ENCODE measurements at places on chromosomes 1 and 21.

- no peak for DNase-seq
Measured at GRCh38 chr1:164733070-164733469, 174.1 kb downstream of the PBX1 start.

DNA sequence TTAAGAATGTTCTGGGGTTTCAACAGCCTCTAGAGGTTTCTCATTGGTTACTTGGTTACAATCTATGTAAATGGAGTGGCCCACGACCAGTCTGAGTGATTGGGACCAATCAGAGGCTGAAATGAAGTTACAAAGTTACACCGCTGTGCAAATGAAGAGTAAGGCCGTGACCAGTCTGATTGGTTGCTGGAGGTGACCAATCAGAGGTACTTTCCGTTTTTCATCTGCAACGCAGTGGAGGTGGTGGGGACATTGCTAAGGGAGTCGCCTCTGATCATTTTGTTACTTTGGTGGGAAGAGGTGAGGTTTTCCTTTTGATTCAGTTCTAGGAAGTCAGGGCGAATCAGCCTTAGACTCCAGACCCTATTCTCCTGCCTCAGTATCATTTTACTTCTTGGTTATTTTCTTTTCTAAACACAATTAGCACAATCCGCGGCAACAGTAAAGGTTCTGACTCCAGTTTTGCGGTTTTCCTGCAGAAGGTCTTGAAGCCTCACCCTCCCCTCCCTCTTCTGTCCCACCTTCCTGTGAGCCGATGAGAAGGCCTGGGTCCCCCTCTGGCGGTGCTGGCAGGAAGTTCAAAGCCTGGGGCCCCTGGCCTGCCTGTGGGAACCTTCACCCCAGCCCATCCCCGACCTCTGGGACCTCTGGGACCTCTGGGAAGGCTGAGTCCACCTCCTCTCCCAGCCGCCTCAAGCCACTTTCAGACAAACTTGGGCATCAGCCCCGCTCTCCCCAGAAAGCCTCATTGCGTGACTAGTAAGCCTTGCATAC lies 38.7 kb upstream of the TTC34 start:
- peak; percentile 64 for DNase-seq

GRCh38 chr1:5661196-5662085 lies 330.8 kb downstream of the NPHP4 start:
- no peak for DNase-seq

- no peak for DNase-seq
Measured at GRCh38 chr1:24452922-24453485, 37.4 kb downstream of the NIPAL3 start.

GRCh38 chr1:202127836-202128622 lies 5.3 kb downstream of the GPR37L1 start:
- no peak for DNase-seq

DNA sequence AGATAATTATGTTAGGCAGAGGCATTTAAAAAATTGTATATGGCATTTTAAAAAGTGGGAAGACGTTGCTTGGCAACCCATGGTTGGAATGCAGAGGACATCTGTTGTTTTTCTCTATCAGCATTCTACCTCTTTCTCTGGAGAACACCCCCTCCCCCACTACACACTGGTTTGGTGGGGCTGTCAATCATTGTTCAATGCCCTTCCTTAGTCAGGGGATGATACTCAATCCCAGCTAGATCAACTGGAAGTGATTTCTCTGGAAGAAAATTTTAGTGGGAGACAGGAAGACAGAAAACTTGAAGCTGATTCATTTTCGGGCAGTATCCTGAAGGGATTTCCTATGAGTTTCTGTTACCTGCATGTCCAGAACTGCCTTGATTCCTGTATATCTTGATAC lies 35.7 kb upstream of the CAP1 start:
- no peak for DNase-seq

GRCh38 chr1:204084247-204084772 lies 11.4 kb downstream of the SOX13 start:
- no peak for DNase-seq

DNA sequence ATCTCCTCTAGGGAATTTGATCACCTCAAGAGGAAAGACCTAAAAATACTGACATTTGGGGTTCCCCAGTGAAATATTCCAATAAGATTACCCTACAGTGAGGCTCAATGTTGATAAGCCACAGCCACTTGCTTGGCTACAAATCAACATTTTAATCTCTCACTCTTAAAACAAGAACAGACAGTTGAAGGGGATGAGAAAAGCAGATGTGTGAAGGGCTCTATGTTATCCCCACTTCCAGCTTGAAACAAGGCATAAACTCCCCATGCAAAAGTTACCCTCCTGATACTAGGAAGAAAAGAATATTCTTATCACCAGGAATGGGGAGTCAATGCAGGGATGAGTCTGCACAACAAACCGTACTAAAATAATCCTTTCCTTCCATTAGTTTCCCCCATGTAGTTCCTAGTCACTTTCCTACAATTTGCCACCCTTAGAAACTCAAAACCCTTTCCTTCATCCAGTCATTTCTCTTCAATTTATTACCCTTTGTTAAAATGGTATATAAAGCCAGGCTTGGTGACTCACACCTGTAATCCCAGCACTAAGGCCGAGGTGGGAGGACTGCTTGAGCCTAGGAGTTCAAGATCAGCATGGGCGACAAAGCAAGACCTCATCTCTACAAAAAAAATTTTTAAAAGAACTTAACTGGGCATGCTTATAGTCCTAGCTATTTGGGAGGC lies 29.5 kb downstream of the LPGAT1 start:
- DNase-seq, result no peak

DNA sequence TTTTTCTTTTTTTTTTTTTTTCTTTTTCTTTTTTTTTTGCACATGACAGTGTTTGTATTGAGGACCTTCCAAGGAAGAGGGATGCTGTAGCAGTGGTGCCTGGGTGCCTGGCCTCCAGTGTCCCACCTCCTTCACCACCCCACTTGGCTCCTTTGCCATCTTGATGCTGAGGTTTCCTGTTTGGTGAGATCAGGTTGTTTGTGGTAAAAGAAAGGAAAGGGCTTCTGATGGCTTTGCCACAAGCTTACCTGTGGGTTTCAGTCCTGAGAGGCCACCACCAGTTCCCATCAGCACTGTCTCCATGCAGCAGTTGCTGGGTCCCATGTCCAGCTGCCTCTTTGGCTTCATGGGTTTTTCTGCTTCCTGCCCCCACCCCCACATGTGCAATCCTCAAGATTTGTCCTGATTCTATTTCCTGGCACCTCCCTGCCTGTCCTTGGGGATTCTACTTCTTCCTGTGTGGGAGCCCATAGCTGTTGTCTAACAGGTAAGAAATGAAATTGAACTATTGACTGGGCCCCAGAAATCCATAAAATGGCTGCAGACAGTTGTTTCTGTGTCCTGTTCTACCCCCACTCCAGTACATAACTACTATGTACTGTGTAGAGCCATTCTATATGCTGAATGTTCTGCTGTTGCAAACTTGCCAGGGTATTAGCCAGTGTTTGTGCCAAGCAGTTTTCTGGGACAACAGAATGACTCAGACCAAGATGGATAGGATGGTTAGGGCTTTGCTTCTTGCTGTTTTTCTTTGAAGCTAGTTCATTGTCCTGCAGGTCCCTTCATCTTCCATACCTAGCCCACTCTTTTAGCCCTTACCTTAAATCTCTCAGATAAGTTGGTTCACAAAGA lies 4.2 kb upstream of the CCDC28B start:
- DNase-seq, result no peak

- no peak for DNase-seq
Measured at GRCh38 chr21:45330075-45330781, 42.5 kb upstream of the POFUT2 start.

DNA sequence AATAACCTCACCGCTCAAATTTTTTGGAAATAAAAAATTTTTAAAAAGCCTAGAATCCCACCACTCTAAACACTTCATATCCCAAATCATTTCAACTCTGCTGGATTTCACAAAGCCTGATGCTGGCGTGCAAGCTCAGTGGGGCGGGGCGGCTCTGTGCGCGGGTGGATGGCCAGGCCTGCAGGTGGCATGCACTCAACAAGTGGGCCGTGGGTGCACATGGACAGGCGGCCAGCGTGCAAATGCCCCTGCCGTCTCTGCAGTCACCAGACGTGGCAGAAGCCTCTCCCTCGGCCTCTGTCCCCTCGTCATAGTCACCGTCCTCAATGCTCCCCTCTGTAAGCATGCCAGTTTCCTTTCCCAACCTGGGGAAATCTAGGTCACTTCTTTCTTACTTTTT lies 6.6 kb upstream of the PDE9A start:
- DNase-seq, result no peak

DNA sequence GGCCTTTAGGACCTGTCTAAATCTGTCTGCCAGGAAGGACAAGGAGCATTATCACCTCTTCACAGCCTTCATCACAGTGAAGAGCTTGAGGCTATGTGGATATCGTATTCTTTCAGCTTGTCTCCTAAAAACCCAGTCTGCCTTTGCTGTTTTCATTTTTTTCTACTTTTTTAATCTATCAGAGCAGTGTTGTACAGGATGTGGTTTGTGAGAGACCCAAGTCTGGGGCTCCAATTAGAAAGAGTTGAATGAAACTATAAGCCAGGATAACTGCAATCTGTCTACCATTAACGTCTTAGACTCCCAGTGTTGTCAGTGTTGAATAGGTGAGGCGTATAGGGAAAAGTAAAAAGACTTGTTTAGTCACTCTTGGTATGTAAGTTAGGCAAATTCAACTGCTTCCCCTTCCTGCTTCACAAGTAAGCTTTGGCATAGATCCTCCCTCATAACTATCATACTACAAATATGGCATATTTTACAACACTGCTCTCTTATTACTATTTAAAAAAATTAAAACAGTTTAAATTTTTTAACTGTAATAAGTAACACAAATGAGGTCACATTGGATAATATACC lies 1225.8 kb upstream of the PRMT6 start:
- DNase-seq, result no peak

DNA sequence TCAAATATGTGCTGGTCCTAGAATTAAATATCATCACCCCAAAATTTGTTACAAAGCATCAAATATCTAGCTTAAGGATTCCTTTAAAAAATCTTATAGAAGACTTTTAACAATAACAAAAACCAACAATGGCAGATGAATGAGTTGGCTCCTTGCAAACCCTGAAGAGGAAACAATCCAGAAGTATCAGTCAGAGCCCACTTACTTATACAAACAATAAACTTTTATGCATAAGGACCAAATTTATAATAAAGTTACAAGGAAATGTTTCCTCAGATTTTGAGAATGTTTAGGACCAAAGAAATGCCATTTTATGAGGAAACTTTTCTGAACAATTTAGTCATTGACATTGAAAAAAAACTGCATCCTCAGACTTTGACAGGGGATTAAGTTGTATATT lies 52.7 kb downstream of the LPAR3 start:
- DNase-seq, result no peak

DNA sequence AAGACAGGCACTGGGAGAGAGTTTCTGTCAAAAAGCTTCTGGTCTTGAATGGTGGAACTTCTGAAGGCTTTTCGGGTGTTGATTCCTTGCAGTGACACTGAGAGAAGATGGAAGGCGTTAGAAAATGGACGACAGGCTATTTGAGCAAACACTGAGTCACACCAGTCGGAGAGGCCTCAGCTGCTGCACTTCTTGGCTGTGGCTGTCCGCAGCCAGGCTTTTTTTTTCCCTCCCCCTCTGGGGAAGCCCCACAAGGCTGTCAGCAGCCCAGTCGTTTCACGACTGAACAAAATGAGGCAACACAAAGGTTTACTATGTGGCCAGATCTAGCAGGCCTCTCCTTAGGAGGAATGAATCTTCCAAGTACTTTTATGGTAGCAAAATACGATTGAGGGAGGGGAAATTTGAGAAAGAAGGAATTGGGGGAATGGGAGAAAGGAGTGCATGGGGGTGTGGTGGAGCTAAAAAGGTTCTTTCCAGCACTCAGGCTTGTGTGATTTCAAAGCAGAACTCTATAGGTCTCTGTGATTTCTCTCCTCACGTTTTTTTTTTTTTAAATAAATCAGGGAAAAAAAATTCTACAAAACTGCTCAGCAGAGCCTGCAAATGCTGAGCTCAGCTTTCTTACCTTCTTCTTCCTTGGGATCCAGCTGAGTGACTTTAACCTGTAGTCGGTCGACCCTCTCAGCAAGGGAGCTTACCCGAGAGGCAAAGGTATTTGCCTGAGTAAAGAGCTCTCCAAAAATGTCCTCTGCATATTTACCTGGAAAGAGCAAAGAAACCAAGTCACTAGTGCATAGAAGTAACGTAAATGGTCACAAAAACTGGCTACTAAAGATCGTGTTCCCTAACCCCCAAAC lies 26.1 kb downstream of the GPR3 start:
- no peak for DNase-seq

GRCh38 chr1:108570128-108570527 lies 10.2 kb downstream of the EEIG2 start:
- no peak for DNase-seq

GRCh38 chr1:89041721-89042120 lies 19.1 kb upstream of the GBP3 start:
- DNase-seq, result no peak

DNA sequence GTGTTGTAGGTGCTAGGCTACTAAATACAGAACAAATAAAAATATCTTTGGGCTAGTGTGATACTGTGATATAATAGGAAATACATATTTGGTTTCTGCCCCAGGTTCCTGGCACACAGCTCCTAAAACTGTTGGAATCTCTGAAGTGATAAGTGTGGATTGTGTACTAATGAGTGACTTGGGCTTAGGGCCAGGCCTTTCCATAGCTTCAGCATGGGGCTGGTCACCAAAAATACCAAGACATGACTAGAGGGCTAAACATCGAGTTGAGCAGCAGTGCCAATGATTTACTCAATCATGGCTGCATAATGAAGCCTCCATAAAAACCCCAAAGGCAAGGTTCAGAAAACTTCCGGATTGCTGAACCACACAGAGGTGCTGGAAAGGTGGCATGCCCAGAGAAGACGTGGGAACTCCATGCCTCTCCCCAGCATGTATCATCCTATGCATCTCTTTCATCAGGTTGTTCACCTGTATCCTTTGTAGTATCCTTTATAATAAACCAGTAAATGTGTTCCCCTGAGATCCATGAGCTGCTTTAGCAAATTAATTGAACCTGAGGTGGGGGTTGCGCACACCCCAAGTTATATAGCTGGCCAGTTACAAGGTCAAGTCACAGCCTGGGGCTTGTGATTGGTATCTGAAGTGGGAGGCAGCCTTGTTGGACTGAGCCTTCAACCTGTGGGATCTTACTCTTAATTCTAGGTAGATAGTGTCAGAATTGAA lies 51.6 kb downstream of the ZMYM4 start:
- DNase-seq, result no peak

DNA sequence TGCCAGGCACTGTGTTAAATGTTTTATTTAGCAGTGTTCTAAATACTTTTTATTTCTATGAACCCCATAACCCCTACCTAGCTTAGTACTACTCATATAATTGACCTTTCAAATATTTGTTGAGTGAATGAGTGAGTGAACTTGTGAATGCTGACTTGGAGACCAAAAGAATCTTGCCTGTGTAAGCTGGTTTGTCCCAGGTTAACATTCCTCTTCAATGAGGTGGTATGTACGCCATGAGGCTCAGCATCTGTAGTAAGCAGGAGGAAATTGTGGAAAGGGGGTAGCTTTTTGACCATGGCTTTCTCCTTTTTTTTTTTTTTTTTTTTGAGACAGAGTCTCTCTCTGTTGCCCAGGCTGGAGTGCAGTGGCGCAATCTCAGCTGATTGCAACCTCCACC lies 14.6 kb downstream of the MED18 start:
- no peak for DNase-seq

- DNase-seq, result no peak
Measured at GRCh38 chr1:234571702-234572101, 38.3 kb downstream of the IRF2BP2 start.

Data from activated gamma-delta T cell treated with Interleukin-2 at 50 U/mL for 16 hours (primary cell).